ENCODE measurements at places on chromosomes 3 and 15.

DNA sequence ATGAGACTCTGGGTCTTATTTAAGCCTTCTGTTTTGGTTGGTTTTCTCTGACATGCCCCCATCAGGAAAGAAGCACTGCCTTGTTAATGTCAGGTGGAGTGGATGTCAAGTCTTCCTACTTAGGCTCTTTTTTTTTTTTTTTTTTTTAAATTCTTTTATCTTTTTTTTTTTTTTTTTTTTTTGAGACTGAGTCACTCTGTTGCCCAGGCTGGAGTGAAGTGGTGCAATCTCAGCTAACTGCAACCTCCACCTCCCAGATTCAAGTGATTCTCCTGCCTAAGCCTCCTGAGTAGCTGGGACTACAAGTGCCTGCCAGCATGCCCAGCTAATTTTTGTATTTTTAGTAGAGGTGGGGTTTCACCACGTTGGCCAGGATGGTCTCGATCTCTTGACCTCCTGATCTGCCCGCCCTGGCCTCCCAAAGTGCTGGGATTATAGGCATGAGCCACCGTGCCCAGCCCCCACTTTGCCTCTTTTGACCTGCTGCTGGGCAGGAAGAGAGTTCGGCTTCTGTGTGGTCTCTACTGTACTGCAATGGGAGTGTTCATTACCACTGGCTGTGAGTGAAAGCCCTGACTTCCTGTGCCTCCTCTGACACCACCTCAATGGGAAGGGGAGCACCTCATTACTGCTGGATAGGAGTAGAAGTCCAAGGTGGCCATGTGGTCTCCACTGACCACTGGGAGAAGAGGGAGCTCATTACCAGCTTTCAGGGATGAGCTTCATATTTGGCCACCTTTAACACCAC, 10.9 kb downstream of the CTDSPL start:
- no peak for DNase-seq

GRCh38 chr3:105801397-105801796, 67.4 kb downstream of the CBLB start:
- no peak for DNase-seq

DNA sequence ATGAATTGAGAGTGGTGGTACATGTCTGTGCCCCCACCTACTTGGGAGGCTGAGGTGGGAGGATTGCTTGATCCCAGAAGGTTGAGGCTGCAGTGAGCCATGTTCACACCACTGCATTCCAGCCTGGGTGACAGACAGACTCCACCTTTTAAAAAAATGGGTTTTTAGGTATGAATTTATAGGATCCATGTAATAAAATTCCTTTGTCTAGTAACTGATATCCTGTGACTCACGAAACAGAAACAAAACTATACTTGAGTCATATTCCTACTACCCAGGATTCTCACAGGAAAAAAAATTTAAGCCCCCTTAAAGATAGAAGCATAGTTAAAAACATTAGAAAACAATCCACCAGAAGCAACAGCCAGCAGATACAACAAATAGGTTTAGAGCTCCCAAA, 10.0 kb upstream of the CRTC3 start:
- DNase-seq: no peak

DNA sequence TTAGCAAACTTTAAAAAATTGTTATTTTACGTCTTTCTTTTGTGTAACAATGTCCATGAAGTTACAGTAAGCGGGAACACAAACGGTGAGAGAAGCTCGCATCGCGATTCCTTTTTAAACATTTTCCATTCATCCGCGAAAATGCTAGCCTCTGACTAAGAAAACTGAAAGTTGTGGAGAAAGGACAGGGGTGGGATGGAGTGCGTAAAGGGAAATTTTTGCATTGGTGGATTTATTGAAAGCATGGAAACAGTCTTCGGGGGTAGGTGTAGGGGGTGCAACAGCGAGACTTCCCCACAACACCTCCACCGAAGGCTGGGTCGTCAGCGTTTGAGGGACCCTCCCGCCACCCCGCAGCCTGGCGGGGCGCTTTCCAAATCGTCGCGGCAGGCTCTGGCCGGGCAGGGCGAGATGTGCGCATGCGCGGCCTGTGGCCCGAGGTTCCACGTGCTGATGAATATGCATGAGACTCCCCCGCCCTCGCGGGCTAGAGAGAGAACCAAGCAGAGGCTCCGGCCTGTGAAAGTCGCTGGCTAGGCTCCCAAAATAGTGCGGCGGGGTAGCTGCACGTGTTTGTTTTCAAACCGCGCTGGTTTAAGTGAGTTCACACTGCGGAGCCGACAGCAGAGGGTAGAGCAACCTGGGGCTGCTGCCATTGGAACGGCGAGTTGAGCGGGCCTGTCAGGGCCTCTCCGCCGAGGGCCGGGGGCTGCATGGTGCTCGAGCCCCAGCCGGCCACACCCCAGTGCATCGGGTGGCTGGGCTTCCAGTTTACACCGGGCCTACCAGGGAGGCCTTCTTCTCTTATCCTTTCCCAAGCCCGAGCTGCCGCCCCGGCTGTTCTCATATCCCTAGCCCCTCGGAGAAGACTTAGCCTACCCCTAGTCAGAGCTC, 9.9 kb downstream of the ZIC1 start:
- no peak for DNase-seq

GRCh38 chr3:127777921-127778656, 44.2 kb downstream of the MGLL start:
- no peak for DNase-seq

DNA sequence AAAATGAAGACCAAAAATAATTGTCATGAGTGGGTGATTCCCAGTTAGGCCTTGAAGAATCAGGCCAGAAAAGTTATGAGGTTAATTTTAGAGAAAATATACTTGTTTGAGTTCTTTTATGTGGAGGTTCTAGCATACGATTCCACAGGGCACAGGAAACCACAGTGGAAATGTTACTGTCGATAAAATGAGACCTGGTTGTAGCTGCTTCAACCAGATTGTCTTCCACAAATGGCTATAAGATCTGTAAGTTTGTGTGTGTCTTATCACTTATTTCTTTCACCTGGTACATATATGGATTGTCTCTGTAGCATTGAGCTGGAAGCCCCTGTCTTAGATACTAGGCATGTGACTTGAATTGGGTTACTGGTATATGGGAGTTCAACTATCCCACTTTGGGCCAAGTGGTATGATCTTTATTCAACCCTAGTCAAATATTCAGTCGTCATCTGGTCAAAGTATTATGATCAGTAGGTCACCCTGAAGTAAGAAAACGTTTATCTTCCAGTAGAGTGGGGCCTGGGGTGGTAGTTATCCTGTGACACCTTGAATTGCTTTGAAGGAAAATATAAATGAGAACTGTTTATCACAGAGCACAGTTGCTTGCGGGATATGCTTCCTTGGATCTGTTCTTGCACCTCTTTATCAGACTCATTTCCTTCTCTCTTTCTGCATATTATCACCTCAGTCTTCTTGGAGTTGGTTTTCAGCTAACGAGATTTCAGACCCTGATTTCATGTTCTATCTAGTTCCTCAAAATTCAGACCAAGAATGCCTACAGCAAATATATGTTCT, 21.5 kb upstream of the ZNF609 start:
- no peak for DNase-seq

GRCh38 chr3:167852216-167852615, 116.7 kb downstream of the SERPINI1 start:
- no peak for DNase-seq

DNA sequence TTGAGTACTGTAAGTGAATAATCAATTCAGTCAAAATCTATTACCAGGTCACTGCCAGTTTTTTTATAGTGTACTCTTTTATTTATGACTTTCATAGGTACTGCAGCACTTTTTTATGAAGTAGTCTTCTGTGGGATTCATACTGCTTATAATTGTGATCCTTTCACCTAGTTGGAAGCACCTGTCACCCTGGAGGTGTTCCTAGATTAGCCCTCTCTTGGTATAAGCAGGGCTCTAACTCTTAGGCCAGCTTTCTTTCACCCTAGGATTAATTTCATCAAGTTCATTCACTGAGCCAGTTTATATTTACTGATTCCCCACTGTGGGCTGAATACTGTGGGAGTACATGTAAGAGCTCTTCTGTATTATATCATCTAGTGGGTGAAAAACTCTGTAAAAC, 65.9 kb upstream of the MLF1 start:
- DNase-seq: no peak

DNA sequence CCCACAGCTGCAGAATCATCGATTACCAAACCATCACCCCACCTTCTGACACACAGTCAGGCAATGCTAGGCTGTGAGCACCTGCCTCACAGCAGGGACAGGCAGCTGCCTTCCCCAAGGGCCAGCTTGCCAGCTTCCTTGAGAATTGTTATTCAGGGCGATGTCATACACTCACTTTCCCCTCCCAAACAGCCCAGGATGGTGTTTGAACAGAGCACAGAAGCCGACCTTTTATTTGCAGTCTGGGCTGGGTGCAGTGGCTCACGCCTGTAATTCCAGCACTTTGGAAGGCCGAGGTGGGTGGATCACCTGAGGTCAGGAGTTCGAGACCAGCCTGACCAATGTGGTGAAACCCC, 84.5 kb upstream of the HERC1 start:
- DNase-seq: no peak

- no peak for DNase-seq
Observed at GRCh38 chr15:31399544-31400171, 73.0 kb downstream of the KLF13 start.

GRCh38 chr15:100687582-100688141, 85.3 kb downstream of the ASB7 start:
- DNase-seq: no peak

GRCh38 chr3:139234491-139234890, 109.3 kb upstream of the MRPS22 start:
- DNase-seq: no peak

DNA sequence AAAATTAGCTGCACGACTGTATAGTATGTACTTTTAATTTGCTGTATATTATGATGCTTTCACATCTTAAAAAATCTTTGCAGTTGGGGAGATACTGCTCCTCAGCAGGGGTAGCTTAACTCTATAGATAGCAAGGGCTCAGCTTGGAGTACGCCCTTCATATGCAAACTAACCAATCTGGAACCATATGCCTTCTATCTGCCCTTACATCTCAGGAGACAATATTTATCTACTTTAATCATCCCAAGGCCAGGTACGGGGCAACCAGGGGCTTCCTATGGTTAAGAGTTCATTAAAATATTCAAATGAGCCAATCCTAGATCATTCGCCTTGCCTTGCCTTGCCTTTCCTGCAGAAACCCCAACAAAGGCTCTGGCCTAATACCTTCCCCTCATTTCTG, 204.1 kb upstream of the ZBTB20 start:
- DNase-seq: no peak

- DNase-seq: no peak
Observed at GRCh38 chr15:36832774-36833463, 253.5 kb downstream of the CDIN1 start.

GRCh38 chr3:169448501-169448900, 215.0 kb downstream of the MECOM start:
- DNase-seq: no peak
